ENCODE measurements at places on chromosomes 1 and 21.
A peak's percentile ranks its signal among the peaks of the same experiment; 100 is the strongest.

DNA sequence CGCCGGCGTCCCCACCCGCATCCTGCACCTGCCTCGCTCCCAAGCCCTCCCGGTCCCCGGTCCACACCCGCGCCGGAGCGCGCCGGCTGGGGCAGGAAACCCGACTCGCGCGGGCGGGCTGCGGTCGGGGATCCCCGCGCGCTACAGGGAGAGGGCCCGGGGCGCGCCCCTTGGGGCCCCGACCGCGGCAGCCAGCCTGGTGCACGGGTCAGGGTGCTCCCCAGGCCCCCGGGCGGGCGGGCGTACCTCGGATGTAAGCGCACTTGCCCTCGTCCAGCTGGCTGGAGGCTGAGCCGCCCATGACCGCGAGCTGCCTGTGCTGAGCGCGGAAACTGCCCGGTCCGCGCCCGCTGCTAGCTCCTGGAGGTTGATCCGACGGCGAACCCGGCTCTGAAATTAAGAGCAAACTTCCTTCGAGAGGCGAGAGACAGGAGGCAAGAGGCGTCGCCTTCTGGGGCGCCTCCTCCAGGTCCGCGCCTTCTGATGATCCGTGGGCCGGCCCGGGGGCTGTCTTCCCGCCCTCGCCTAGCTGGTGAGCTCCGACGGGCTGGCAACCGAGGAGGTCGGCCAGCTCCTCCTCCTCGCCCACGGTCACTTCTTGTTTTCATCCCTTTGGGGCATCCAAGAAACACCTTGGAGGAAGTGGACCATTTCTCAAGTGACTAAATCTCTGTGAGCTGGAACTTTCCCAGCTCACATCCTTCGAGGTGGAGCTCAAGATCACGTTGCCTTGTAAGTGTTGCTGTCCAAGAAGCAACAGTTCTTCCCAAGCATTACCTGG lies at the start of gene NIBAN1:
Gene NIBAN1, minus strand, starts transcription at position 453 of the 781 bp plus-strand sequence. Its CDS starts 152 bp downstream, at position 301.
- no peak for DNase-seq

DNA sequence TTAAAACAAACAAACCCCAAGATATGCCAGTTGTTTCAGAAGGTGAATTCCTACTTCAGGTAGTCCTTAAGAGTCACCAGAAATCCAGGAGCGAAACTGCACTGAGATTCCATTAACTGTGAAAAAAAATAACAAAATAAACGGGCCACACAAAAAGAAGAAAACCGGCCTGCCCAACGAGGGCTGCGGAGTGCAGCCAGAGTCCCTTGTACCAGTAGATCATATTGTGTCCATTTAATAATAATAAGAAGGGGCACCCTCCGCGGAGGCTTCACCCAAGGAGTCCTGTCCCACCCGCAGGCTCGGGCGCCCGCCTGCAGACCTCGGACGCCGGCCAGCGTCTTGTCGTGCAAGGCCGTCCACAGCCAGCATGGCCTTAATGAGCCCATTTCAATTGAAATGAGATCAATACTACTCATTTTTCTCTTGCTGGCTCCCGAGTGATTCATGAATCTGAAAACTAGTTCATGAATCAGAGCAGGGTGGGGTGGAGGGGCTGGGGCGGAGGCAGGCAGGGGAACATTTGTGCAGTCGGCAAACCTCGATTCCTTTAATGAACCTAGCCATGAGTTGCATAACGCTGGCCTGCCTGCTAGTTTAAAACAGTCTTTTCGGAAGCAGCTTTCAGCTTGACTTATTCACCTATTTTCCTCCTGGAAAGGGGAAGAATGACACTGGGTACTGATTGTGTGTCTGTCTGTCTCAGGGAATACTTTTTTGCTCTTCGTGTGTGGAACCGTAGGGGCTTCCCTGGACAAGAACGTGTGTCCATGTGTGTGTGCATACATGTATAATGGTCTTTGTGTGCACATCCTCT lies 113.1 kb upstream of the IRF2BP2 start:
- DNase-seq = no peak

DNA sequence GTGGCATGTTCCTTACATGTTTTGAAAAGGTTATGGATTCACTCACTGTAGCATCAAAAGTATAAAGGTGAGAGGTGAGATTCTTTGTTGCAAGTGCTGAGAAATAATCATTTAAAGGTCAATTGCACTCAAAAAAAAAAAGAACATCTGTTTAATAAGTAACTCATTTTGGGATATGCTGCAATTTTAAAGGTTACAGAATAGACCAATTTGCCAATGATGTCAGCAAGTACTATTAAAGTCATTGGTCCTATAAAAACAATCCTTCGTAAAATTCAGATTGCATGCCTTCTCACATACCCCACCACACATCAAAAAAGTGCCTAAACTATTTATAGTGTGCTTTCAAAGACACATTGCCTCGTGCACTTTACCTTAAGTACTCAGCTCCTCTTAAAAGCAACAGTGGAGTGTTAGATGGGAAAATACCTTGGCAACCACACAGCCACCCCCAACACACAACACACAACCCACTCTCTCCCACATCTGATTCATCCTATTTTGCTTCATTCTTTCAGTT lies 218.2 kb upstream of the ADGRL2 start:
- no peak for DNase-seq

GRCh38 chr1:202998836-202999750 lies 8.1 kb upstream of the TMEM183A start:
- peak; percentile 28 for DNase-seq

DNA sequence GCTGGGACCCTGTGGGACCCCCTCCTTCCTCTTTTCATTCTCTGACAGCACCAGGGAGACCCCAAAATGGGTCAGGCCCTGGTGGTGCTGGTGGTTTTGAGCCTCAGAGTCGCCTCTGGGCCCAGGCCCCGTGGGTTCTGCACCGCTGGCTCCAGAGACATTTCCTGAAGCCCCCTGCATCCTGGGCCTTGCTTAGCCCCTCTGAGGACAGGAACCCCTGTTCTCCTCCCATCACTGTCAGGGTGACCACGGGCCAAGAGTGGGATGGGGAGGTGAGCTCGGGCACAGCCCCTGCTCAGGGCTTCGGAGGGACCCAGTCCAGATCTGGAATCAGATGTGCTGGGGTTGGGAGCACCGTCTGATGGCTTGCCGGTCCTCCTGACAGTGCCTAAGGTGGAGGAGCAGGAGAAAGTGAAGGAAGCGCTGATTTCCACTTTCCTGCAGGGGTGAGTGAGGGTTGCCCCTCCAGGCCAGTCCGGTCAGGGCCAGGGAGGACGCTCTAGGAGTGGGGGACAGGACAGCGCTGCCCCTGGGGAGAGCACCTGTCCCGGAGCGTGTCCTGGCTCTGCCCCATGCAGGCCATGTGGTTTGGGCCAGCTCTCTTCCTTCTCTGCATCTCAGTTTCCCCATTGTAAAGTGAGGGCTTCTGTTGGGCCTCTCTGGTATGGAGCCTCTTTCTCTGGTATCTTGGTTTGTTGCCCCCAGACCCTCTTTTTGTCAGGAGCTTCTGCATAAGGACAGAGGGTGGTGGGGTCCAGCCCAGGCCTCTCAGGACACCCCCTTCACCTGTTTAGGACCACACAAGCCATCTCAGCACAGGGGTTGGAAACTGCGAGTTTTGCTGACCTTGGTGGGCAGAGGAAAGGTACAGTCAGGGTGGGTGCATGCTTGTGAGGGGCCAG lies 71.0 kb downstream of the TRIM11 start:
- no peak for DNase-seq

DNA sequence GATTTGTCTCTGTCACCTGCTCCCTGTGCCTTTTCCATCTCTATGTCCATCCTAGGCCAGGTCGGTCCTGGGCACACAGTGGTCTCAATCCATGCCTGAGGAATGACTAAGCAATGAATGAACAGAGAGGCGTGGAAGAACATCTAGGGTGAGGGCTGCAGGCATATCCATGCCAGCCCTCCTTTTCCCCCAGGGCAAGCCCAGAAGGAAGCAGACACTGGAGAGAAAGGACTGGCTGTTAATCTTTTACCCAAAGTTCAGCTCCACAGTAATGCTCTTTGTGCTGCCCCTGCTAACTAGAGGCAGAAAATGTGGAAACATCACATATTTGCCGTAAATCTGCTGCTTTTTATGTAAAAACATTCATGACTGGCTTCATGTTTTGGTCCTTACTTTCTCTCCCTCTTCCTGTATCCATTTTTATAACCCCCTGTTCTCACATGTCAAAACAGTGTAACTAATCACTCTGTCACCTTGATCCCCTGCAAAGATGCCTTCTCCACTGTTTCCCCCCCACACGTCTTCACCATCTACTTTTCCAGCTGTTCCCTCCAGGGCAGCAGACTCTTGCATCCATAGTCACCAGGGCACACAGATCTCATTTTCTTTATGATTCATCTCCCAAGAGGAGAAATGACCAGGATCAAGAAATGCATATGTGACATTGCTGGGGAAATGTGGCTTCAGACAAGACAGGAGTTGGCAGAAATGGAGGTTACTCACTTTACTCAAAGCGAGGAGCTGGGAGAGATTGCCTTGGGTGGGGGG lies 166.4 kb upstream of the PROX1 start:
- no peak for DNase-seq
